ENCODE measurements at places on chromosomes 7 and 10.
A peak's percentile ranks its signal among the peaks of the same experiment; 100 is the strongest.

DNA sequence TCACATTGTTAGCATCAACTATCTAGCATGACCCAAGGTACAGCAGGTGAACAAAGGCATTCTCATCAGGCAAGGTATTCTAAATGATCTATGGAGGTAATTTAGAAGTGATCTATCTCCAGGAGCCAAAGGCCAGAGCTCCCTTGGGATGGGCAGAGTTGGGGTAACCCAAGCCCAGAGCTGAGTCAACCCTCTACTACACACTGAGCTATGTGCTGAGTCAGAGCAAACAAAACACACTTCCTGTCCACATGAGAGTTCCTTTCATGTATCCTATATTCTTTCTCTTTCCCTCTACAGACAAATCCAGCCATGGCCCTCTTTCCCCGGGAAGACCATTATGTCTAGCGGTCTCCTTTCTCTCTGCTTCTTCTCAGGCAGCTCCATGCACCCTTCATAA, 68.2 kb upstream of the AGK start:
- DNase-seq, result no peak

DNA sequence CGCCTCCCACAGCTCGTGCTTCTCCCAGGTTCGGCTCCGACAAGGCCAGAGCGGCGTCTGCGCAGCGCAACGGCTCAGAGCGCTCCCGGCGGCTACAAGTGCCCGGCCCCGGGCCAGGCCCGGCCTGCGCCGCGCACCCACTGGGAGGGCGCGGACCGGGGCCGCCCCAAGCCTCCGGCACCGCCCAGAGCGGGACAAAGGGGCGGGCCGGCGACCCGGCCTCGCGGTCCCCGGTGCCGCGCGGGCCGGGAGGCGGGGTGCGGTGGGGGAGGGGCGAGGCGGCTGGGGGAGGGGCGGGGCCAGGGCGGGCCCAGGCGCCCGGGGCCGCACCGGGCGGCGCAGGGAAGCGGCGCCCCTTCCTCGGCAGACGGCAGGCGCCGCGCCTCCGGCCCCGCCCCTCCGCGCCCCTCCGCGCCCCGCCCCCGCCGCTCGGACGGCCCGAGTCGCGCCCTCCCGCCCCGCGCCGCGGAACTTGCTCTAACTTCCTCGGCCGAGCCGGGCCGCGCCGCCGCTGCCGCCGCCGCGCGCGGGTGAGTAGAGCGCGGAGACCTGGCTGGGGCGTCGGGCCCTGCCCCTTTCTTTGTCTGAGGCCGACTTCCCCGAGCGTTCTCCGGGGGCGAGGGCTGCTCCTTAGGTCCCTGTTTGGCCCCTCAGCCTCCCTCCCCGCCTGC, at the start of gene TSPAN14:
Gene TSPAN14, plus strand, starts transcription at position 469 of the 671 bp plus-strand sequence. CDS start 34,924 bp downstream, outside the sequence.
- peak; percentile 42 for DNase-seq

DNA sequence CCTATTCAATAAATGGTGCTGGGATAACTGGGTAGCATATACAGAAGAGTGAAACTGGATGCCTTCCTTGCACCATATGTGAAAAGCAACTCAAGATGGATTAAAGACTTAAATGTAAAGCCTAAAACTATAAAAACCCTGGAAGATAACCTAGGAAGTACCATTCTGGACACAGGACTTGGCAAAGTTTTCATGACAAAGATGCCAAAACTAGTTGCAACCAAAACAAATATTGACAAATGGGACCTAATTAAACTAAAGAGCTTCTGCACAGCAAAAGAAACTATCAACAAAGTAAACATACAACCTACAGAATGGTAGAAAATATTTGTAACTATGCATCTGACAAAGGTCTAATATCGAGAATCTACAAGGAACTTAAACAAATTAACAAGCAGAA, 129.1 kb upstream of the CTBP2 start:
- no peak for DNase-seq

- no peak for DNase-seq
Observed at GRCh38 chr7:7931626-7932025, 37.0 kb upstream of the GLCCI1 start.

DNA sequence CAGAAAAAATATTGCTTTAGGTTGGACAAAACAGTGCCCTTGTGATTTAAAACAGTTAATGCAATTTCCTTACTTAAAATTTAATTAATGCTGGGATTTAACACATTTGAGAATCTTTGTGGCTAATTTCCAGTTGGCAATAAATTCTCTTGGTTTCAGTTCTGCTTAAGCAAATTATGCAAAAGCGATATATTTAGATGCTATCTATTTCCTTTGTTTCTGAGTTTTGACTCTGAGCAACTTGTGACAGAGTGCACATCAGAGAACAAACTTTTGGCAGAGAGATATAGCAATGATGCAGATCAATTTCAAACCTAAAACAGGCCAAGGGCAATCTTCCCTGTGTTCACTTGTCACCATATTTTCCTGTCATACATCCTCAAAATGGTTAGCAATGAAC, 933.6 kb upstream of the ZWINT start:
- DNase-seq, result no peak

DNA sequence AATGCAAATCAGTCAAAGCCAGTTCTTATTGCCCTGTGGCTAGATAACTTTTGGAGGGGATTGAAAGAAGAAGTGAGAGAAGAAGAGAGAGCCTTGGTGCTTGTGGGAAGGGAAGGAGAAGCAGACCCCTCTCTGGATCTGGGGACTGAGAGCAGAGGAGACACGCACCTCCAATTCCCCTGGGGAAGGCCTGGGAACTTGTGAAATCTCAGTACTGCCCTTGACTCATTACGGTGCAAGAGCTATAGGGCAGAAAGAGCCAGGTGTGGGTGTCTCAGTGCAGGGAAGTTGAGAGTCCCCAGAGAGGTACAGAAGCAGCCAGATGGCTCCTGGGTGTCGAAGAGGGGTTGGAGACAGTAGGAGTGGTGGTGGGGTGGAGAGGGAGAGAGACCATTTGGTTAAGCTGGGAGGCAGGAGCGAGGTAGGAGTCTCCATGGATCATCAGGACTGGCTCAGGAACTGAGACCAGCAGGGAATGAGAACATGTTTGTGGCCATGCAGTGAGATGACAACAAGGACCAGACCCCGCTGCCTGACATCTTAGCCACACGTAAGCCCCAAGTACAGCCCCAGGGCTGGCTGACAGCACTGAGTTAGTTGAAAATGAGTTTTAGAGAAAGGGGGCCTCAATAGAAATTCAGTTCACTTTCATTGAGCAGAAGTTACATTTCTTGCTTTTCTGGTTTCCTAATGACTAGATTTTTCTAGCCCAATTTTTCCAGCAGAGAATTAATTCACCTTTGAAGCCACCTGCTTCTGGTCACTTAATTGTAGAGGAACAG, 238.2 kb downstream of the BUB3 start:
- DNase-seq, result no peak

- no peak for DNase-seq
Observed at GRCh38 chr7:6709808-6710207, 3.1 kb upstream of the ZNF12 start.

- DNase-seq, result no peak
Observed at GRCh38 chr7:4265066-4265465, 417.0 kb upstream of the FOXK1 start.

DNA sequence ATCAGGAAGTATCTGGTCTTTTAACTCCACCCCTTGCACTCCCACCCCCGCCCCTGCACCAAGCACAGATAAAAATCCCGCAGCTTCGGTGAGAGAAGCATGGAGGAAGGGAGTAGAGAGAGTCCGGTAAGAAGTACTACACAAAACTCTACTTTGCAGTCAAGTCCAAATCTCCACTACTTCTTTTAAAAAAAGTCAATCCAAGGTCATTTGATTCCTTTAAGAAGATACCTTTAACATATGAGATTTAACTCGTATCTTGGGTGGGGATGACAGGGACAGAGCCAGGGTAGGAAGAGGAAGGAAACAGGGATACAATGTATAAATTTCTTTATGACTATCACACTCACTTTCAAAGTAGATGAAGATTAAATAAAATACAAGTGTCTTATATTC, 132.1 kb downstream of the NRBF2 start:
- DNase-seq, result peak; percentile 38

DNA sequence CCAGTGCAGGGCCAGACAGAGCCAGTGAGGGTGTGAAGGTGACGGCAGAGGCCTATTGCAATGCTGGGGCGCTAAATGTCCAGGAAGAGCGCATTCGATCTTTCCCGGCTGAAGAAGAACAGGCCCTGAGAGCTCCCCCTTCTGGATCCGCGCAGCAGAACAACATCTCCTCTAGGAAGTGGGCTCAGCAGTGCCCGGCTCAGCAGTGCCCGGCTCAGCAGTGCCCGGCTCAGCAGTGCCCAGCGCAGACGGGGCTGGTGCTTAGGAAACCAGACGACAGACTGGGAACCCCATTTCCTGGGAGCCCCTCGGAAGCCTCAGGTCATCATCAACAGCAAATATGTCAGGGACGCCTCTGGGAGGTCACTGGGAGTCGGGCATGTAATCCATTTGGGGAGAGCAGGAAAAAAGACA, 4.7 kb upstream of the NOS3 start:
- DNase-seq, result peak; percentile 29

DNA sequence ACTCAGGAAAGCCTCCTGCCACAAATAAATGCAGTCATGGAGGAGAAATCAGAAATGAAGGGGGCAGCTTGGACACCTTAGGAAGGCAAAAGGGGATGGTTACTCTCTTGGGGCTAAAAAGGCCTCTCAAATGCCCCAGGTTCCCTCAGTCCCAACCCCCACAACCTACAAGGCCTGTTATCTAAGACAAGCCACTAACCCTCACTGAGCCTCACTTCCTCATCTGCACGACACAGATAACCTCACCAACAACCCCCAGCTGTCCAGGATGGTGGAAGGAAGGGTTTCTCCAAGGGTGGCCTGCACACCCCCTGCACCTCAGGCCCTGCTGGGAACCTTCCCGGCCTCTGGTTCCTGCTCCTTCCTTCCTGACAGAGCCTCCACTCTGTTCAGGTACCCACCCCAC, 29.2 kb downstream of the SORBS1 start:
- peak; percentile 29 for DNase-seq

- DNase-seq, result no peak
Observed at GRCh38 chr10:69232252-69232651, 12.1 kb downstream of the HKDC1 start.
